SK-N-MC (cell line): ENCODE measurements at places on chromosomes 2 and 18.

GRCh38 chr2:104851291-104852089, 2.4 kb upstream of the POU3F3 start:
- DNase-seq, result no peak

- DNase-seq, result no peak
Observed at GRCh38 chr2:28688818-28689217, 62.8 kb upstream of the PPP1CB start.

DNA sequence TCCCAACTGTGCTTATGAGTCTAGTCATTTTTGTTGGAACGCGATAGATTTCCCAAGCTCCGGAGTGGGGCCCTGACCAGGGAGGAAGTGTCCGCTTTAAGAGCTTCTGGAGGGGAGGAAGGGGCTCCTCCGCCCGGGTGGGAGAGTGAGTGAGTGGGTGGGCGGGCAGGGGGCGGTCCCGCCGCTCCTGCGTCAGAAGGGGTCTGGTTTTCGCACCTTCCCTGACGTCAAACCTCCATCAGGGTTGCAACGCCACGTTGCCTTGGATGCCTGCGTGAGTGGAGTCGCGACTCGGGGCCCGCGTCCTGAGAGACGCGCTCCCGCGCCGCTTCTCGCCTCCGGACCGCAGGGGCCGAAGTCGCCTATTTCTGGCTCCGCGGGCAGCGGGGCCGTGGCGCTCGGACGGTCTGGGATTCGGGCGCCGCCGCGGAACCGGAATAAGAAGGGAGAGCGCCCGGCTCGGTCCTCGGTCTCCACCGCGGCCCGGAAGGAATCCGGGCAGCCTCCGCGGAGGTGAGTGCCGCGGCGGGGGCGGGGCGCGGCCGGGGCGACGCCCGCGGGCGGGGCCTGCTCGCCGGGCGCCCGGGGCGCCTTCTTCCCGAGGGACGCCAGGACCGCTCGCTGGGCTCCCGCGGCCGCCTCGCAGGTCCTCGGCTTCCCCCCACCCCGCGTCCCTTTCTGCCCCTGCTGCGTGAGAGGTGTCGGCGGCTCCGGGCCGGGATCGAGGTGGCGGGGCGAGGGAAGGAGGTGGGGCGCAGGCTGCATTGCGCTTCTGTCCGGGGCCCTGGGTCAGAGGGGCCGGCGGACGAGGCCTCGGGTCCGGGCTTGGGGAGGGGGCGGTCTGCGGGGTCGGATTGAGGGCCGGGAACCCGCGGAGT, at the start of gene ZDBF2:
Gene ZDBF2, plus strand, starts transcription at position 230 of the 878 bp plus-strand sequence. CDS start 7,187 bp downstream, outside the sequence.
- DNase-seq, result no peak

DNA sequence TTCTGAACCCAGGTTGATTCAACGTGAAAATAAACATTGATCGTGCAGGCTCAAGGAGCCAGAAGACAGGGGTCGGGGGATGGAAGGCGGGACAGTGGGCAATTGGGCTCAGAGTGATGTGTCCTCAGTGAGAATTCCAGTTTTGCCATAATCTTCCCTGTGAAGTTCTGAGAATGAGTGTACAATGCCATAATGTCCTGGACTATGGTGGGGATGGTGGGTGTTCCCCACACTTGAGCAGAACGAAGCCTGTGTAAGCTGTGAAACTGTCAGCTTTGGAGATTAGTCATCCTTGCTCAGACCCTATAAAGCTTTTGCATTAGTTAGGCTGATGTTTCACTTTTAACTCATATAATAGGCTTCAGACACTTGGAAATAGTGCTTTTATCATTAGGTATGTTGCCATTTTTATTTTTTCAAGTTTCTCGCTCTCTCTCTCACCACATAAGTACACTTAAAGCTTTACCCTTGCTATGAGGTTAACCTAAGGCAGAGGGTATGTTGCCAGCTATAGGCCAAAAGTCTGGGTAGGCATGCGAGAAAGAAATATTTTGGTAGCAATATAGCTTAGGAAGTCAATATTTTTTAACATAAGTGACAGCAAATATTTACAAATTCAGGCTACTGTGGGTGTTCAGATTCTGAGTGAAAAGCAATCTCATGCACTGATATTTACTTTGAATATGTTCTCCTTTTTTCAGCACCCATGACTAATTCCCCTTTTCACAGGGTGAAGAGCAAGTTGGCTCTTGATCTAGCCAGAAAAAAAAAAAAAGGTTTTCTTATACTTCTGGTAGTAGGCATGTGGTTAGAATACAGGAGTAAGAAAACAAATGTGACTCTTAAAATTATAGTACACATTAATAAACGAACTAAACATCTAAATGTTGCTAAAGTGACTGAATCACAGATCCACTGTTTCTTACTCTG, 47.2 kb downstream of the CDC42EP3 start:
- no peak for DNase-seq

DNA sequence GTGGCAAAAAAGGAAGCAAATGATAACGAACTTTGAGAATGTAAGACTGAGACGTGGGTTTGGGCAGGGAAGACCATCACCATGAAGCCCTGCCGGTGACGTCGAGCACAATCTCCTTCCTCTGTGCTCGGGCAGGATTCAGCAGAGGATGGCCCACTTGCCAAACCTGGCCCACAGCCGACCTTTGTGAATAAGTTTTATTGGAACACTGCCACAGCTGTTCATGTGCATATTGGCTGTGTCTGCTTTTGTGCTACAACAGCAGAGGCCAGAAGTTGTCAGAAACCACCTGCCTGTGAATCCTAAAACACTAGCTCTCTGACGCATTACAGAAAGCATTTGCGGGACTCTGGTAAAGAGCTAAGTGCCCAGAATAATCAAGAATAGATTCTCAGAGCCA, 223.9 kb downstream of the MYT1L start:
- DNase-seq, result no peak

DNA sequence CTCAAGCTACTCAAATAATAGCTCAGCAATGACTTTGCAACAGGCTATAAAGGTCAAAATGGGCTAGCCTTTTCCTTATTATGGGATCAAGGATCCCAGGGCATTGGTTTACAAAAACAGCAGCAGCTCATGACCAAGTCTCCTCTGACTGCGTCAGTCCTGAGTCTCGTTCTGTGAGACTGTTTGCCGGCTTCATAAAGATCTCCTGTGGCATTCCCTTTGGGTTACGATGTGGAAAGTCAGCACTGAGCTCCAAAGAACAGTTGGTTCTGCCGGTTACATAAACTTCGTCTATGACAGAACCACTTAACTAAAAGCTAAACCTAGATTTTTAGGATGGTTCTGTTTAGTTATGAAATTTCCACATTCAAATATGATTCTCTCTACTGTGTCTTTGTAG, 674.9 kb downstream of the ZEB2 start:
- DNase-seq, result no peak

DNA sequence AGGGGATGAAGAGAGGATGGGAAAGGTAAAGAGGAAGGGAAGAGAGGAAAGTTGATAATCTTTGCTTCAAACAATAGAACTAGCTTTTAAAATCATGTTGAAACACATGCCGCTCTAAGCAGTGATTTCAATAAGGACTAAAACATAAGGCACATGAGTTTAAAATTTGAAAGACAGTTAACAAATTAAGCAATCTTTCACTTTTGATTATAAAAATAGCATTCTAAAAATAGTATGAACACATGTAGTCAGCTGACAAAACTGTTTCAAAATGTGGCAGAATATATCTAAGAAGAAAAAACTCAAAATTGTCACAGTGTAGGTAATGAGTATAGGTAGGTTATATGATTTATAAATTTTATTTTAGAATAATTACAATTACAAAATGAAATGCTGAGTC, 25.3 kb downstream of the PSME4 start:
- DNase-seq, result no peak

DNA sequence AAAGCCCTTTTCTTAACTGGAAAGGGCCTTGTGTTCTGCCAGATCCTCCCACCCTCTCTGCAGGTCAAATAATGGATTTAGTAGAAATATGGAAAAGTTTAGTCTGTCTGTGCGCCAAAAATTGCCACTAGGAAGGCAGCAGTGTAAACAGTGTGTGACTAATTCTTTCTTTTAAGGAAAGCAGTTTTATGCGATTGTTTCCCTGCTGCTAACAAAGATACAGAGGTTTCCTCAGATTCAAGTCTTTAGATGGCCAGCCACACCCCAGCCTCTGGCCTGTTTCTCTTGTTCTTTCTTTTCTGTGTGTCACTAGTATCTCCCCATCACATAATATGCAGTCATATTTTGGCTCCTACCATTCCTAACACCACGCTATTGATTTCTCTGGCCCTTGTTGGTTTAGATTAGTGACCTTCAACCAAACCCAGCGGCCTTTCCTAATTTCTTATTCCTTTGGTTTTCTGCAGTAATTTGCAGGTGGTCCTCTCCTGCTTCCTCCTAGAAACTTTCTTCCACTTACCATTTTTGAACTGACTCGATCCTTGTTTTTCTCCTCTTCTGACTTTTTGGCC, 157.4 kb downstream of the LTBP1 start:
- DNase-seq, result no peak

DNA sequence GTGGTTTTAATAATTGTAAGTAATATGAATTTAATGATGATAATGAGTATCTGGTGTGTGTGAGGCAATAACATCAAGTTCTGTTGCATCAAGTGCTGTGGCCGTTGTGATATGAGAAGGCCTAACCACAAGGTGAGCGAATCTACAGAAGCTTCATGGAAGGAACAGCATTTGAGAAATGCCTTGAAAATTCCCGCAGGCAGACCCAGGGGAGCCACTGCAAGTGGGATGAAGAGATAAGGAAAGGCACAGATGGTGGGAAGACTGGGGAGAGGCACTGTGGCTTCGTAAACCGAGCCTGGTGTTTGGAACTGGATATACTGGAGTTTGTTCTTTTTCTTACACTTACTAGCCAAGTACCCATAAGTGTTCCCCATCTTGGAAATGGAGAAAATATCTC, 357.5 kb downstream of the PTPRM start:
- no peak for DNase-seq

DNA sequence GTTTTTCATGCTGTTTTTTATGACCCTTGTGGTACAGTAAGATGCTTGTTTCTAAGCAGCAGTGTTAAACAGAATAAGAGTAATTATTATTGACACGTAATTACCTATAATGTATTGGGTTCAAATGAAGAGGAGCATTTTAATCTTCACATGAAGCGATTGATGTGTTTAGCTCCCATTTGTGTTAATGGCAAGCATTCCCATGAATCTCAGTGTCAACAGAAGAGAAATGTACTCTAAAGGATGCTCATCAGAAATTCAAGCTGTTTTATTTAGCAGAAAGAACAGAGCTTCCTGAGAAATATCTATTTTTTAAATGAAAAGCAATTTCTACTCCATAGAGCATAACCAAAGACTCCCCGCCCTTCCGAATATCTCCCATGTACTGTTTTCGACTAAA, 341.3 kb upstream of the LINC00305 start:
- DNase-seq, result no peak

- no peak for DNase-seq
Observed at GRCh38 chr2:182181381-182181780, 195.7 kb downstream of the PPP1R1C start.

DNA sequence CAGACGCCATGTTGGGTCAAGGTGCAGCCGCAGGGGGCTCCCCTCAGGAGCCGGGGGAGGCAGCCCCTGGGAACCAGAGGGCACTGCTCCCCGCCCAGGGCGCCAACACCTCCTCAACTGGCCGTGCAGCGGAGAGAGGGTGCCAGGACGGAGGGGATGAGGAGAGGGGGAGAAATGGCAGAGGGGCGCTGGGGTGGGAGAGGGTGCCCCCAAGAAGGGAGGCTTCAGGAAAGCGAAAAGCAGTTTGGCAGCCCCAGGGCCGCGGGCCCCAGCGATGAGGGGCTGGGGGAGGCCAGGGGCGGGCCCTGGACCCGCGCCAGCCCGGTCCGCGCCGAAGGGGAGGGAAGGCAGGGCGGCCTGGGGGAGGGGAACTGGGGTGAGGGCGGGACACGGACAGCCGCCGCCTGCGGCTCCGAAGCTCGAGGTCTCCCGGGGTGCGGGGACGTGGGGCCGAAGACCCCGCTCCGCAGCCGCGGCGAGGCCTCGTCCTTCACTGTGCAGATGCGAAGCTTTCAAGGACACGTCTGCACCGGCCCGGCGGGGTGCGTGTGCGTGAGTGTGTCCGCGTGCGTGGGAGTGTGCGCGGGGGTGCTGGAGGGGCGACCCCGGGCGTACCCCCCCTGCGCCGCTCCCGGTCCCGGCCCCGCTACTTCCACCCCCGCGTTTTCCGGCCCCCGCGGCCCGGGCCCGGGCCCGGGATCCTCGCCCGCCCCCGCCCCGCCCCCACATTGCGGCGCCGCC, 1.4 kb downstream of the DNMT3A start:
- no peak for DNase-seq

DNA sequence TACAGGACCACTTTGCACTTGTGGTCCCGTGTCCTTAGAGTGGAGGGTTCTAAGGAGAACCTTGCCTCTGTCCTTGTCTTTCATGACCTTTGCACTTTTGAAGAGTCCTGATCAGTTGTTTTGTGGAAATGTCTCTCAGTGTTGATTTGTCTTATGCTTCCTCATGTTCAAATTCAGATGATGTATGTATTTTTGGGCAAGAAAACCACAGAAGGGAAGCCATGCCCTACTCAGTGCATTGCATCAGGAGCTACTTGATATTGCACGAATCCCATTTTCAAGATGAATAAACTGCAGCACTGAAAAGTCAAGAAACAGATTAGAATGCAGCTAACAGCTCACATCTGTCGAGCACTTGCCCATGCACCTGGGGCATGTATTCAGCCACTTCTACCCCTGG, 152.2 kb downstream of the INHBB start:
- DNase-seq, result no peak

- DNase-seq, result no peak
Observed at GRCh38 chr2:130997198-130997597, 96.1 kb downstream of the FAM168B start.

DNA sequence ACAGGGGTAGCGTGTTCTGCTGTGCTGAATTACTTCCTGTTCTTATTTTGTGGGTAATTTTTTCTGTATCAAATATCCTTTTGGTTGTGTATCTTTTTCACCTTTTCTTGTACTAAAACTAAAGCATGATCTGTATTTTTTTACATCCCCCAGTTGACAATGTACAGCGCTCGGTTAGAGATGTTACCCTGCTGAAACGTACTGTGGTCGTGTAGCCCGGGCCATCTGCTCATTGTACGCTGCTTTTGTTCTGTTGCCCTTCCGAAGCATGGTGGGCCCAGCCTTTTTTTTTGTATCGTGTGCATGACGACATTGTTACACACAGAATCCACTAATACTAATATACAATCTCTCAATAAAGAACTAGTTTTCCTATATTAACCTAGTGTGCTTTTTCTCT, 233.1 kb downstream of the HAUS1 start:
- no peak for DNase-seq

DNA sequence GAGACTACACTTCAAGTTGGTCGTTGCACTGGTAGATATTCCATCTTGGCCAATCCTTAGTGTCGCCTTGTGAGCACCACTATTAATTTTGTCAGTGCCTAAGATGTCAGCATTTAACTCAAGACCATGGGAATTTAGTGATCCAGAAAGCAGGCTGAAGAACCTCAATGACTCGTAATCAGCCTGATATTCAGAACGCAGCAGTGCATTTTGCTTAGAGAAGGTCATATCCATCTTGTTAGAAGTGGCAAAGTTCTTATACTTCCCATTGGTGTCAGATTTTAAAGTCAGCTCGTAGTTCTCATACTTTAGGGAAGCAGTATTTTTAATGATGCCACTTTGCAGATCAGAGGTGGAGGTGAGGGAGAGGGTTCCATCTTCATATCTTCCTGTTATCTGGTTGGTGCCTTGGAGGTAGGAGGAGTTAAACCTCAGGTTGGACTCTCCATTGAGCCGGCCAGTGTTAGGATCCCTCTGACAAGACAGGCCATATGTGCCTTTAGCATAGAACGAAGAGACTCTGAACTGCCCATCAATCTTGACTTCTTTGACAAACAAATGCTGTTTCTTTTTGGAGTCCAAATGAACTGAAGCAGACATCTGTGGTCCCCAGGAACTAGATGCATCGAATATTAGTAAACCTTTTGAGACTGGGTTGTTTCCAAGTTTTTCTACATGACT, 31.9 kb downstream of the APOB start:
- DNase-seq, result no peak

- DNase-seq, result no peak
Observed at GRCh38 chr18:28855989-28856388, 679.1 kb upstream of the CDH2 start.
